GM13976 (cell line): ENCODE measurements at places on chromosomes 11 and 22.

DNA sequence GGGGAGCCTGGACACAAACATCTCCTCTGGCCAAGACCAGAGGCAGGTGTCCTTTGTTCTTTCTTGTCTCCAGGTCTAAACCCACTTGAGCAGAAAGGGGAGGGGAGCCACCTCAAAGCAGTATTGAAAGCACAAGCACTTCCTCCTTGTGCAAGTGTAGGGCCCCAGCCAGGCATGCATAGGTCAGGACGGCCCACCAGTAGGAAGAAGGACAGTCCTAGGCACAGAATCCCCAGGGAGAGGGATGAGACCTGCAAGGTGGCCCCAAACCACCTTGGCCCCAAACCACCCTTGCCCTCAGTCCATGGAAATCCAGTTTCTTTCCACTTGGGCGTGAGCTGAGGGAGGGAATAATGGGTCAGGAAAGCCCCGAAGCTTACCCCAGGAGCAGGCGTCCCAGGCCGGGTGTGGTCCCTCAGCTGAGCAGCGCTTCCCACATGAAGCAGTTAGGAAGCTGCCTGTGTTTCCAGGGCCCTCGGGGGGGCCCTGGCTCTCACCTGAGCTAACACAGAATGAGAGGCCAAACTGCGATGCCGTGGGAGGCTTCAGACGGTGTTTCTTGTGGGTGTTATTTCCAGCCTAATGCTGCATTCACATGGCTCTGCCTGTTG, 20.4 kb upstream of the IGSF9B start:
- peak; percentile 75 for DNase-seq

- no peak for DNase-seq
Measured at GRCh38 chr11:62921201-62921572, at the start of gene CHRM1. Gene CHRM1, minus strand, starts transcription at chr11:62921363. Its CDS starts 10,263 bp downstream, at chr11:62911100.

- no peak for DNase-seq
Measured at GRCh38 chr11:61279934-61280659, 15.0 kb downstream of the VWCE start.

- DNase-seq: no peak
Measured at GRCh38 chr11:11107076-11107723, 245.8 kb downstream of the CSNK2A3 start.

DNA sequence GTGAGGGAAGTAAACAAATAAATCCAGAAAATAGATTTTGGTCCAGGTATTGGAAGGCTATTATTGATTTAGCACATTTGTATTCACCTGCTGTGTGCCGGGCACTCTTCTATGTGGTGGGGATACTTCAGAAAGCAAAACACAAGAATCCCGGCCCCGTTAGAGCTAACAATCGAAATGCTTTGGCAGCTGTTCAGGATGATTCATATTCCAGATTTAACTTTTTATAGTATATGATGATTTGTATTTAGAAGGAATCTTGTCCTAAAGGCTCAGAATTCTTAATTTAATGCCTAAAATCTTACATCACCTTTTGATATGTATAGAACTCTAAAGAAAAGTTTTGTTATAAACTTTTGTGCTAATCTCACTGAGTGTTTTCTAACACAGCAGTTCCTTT, 28.0 kb downstream of the ZC3H12C start:
- DNase-seq: no peak
